ENCODE measurements at places on chromosomes 1 and 21. TPM values are rescaled to one million over a fixed set of nuclear protein-coding genes. Genes with fewer than 3 reads are reported as not detected.

The RGS2 gene
- total RNA-seq = 5.2 TPM

The GABRD gene
- total RNA-seq = not detected

GRCh38 chr1:236753964-236754363 is 41.1 kb upstream of the MTR start:
- DNase-seq = no peak
- no peak overlapping the region for H3K4me3 ChIP-seq

DNA sequence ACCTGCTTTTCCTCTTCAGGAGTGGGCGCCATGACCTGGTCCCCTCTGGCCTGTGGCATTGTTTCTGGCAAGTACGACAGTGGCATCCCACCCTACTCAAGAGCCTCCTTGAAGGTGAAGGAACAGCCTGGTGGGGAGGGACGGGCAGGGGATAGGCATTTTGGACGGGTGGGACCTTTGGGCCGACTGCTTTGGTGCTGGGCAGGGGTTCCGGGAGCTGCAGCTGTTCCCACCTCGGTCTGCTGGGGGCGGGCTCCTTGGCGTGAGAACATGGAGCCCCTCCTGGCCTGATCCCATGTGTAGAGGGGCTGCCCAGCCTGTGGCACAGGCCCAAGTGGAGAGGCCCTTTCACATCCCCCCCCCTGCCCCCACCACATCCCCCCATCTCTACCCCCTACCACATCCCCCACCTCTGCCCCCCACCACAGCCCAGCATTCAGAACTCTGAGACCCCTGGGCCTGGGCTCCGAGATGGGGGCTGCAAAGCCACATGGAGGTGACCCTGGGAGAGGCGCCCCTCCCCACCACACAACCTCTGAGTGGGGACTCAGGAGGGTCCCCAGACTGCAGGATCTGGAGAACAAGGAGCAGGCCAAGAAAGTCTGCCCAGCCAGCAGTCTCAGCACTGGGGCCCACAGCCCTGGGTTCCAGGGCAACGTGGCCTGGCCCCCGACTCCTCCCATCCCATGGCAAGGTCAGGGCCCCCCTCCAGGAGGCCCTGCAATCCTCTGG is 50.0 kb downstream of the KCNAB2 start:
- H3K4me3 ChIP-seq = no peak overlapping the region
- DNase-seq = no peak
- no peaks in the 10 kb centered on the region for H3K27me3 ChIP-seq
- no peak overlapping the region for H3K27ac ChIP-seq

GRCh38 chr1:229325401-229325800 is 17.4 kb downstream of the CCSAP start:
- no peak for DNase-seq
- peaks cover 29% of the 10 kb centered on the region for H3K4me1 ChIP-seq
- peaks cover 46% of the 10 kb centered on the region for H3K36me3 ChIP-seq
- peak overlapping the region; percentile 81 for H3K27ac ChIP-seq
- H3K4me3 ChIP-seq = peak overlapping the region; percentile 69

- no peaks in the 10 kb centered on the region for H3K36me3 ChIP-seq
- no peaks in the 10 kb centered on the region for H3K4me1 ChIP-seq
- DNase-seq = no peak
- H3K4me3 ChIP-seq = no peak overlapping the region
These were observed 100.9 kb upstream of the MARK1 start for GRCh38 chr1:220426989-220427388.

Data from activated CD4-positive, alpha-beta T cell treated with anti-CD3 and anti-CD28 coated beads, Interleukin-2, amount 10 ng/mL, durations not matched to agents 24 days and 14 days (primary cell).